ENCODE measurements at places on chromosomes 5 and 9. TPM values are rescaled to one million over a fixed set of nuclear protein-coding genes. Genes with fewer than 3 reads are reported as not detected.

CCL28 gene
- 1.0 TPM for total RNA-seq

LVRN gene
- total RNA-seq, result not detected

IL12B gene
- not detected for total RNA-seq

CDKN2B-AS1 gene
- total RNA-seq, result not detected

SAXO1 gene
- 0.14 TPM for total RNA-seq

GPX8 gene
- 10.6 TPM for total RNA-seq

TNFSF15 gene
- total RNA-seq, result 0.15 TPM

IFNB1 gene
- not detected for total RNA-seq

NKD2 gene
- not detected for total RNA-seq

POLR3G gene
- total RNA-seq, result 2.4 TPM

HTR4 gene
- 0.26 TPM for total RNA-seq

MTAP gene
- 65.8 TPM for total RNA-seq

GRCh38 chr9:93658184-93658925 lies 82.0 kb downstream of the PHF2 start:
- no peak for DNase-seq

DNA sequence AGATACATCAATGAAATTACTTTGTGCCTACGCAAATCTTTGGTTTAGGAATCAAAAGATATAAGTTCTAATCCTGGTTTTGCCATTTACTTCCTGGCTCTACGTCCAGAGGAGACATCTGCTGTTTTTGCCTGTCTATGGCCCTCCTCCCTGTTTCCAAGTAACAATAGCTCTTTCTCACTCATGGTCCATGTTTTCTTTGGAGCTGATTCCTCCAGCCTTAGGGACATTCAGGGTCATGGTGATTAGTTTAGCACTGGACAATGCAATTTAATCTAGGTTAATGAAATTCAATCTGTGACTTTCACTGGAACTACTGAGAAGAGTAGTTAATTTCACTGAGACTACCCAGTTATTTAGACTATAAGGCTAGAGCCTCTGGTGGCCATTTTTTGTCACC lies 170.6 kb downstream of the SEMA6A start:
- DNase-seq, result no peak

DNA sequence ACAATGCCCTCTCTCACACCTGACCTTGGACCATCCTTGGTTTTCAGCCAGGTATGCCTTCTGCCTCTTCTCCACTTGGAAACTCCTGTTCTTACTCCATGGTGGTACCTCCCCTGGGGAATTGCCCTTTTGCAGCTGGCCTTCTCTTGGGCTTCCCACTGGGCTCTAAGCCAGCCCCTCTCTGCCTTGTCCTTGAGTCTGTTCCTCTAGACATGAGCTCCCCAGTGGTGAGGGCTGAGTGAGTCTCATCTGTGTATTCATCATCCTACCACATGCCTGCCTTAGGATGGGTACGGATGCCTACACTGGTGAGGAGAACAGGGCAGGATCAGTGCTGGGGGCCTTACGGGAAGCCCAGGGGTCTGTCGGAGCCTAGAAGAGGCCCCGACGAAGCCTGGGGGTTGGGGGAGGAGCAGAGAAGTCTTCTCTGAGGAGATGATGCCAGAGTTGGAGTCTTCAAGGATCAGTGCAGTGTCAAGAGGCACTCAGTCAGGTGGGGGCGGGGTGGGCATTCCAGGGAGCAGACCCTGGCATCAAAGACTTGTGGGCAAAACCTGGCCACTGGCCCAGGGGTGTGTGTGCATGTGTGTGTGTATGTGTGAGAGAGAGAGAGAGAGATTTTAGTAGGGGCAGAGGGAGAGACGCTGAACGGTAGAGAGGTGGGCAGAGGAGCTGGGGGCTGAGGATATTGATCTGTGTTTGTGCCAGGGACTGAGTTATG lies 5.2 kb upstream of the CRB2 start:
- DNase-seq, result no peak

DNA sequence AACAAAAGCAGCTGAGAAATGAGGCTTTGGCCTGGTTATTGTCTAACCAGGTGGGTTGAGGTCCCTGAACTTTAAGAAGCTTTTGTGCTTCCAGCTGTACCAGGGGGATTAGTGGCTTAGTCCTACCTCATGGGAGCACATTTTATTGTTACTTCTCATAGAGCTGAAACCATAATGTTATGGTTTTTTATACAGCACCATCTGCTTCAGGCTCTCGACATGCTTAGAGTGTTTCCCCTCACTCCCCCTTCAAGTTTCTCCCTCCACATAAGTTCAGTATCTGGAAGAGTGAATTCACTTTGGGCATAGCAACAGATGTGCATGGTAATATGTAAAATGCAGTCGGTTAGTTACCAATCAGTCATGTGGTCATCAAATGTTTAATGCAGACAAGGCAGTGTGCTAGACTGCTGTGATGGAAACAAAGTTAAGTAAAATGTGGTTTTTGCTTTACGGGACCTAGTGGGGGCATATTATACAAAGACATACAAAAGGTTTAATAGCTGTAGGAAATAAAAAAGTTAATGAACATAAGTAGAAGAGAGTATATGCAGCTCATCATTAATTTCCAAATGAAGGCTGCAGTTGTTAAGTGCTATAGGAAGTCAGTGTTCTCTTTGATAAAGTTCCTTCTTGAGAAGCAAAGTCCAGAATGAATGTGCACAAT lies 95.9 kb upstream of the SPRY4 start:
- no peak for DNase-seq

- DNase-seq, result no peak
Measured at GRCh38 chr9:137149363-137149762, 10.4 kb downstream of the GRIN1 start.

DNA sequence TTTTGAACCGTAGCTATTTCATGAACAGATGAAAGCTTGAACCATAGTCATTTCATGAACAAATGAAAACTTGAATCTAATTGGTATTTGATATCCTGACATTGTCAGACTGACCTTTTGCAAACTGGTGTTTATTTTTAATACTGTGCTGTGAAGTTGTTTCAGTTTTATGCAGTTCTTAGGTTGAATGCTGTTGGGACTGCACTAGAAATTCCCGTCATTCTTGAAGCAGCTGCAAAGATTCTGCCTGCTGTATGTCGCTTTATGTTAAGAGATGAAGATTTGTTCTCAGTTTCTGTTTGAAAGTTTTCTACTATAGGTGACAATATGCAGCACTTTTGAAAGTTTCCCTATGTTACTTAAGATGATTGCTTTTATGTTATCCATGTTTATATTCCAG lies 22.5 kb upstream of the FAM120AOS start:
- no peak for DNase-seq

DNA sequence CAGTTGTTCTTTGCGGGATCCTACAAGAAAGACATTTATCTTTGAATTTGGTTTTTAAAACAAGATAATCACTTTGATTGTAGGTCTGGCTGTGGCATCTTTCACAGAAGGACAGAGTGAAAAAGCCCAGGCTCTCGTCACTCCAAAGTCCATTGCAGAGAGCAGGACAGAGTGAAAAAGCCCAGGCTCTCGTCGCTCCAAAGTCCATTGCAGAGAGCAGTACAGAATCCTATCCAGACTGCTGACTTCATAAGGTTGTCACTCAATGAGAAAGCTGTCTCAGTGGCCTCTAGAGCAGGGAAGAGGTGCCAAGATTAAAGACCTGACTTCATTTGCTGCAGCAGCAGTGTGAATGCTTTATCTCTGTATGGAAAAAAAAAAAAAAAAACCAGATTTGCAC lies 16.3 kb upstream of the GPX8 start:
- no peak for DNase-seq

GRCh38 chr5:168660691-168661090 lies 81.5 kb upstream of the PANK3 start:
- no peak for DNase-seq

- DNase-seq, result no peak
Measured at GRCh38 chr9:76652894-76653293, 111.3 kb upstream of the PCA3 start.

DNA sequence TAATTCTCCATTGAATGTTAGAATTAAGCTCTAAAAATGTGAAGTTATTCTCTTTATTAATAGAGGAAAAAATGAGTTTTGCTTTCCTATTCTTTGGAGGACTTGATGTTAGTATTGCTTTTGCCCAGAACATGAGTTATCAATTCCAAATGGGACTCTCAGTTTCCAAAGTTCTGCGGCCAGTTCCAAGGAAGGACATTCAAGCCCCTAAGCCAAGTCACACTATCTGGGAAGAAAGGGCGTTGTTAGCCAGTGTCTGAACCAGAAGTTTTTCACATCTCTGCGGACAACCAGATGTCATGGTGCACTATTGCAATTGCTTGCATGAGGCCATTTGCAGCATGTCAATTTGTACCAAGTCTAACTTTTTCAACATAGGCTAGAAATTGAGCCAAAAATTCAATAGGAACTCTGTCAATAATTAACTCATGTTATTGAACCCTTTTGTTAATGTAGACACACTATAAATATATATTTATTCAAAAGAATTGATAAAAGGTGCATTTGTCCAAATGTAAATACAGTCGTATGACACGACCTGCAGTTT lies 183.3 kb upstream of the PIK3R1 start:
- no peak for DNase-seq

- DNase-seq, result no peak
Measured at GRCh38 chr5:12313602-12314001, 409.4 kb upstream of the CTNND2 start.

DNA sequence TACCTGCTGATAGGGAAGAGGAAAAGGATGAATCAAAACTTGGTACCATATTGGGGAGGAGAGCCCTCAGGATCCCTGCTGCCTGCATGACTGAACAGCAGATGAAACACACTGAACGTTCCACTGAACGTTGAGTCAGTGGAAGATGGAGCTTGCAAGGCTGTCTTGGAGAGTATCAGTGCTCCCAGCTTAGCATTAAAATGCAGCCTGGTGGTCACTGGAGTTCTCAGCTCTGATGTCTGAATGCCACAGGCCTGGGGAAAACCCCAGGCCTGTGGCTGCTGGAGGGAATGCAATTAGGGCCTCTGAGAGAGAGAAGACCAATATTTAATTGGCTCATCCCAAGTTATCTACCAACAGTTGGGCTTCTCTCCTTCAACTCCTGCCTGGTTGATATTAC lies 54.5 kb downstream of the PDE4D start:
- no peak for DNase-seq

DNA sequence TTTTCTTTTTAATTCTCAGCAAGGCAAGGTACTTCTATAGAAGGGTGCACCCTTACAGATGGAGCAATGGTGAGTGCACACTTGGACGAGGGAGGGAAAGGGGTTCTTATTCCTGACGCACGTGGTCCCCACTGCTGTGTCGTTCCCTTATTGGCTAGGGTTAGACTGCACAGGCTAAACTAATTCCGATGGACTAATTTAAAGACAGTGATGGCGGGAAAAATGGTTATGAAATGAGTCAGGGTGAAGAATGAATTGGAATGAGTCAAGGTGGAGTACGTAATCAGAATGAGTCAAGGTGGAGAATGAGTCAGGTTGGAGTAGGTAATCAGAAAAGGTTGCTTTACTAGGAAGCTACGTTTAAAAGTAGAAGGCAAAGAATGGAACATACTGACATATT lies 2.1 kb upstream of the HMGCS1 start:
- no peak for DNase-seq

GRCh38 chr5:145585-146323 lies 45.5 kb upstream of the LRRC14B start:
- DNase-seq, result no peak

GRCh38 chr5:157215514-157216167 lies 35.0 kb downstream of the ITK start:
- DNase-seq, result no peak

GRCh38 chr5:1431021-1431811 lies 14.0 kb downstream of the SLC6A3 start:
- DNase-seq, result no peak

DNA sequence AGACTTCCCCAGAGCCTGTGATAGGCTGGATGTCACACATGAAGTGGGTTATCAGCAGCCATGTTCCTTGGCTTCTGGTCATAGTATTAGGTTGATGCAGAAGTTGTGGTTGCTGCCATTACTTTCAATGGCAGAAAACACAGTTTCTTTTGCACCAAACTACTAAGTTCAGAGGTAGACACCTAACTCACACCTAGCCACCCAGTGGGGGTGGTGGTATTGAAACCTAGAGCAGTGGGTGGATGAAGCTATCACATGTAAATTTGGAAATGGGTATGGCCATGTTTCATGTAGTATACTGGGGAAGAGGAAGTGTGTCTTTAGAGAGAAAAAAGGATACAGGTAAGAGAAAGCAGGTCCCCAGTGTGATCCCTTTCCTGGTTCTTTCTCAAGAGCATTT lies 347.9 kb upstream of the SEMA6A start:
- no peak for DNase-seq

DNA sequence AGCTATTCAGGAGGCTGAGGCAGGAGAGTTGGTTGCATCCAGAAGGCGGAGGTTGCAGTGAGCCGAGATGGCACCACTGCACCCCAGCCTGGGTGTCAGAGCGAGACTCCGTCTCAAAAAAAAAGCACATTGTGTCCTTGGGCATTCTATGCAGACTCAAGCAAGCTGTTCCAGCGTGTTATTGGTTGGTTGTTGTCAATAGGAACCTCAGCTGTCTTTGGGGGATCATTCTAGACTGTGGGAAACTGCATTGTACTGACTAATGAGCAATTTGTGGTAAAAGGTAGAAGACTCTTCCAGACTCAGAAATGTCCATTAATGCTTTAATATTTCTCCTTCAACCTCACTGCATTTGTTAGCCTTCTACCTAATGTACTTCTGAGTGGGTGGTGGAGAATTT lies 379.5 kb upstream of the GRAMD2B start:
- DNase-seq, result no peak

- DNase-seq, result peak; percentile 87
Measured at GRCh38 chr5:142782976-142783530, 12.9 kb downstream of the ARHGAP26 start.

DNA sequence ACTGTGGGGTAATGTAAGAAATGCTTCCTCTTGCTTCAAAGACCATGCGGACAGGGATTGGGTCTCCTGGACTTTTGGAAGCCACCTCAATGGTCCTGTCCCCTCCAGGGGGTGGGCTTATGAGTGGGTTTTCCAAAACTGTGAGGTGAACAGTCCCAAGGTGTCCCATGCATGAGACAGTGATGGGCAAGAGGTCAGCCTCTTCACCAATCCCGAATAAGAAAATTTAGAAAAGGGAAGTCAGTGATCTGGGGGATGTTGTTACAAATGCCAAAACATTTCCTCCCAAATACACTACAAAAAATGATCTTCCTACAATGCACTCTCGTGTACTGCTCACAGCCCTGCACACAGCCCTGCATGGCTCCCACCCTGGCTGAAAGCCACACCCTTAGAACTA lies 215.7 kb upstream of the TBC1D2 start:
- DNase-seq, result no peak

GRCh38 chr5:36876965-36877666 lies 547 bp downstream of the NIPBL start:
- DNase-seq, result peak; percentile 52

Data from uterus (tissue), 4 donors.